Pons (tissue), 1 donor: ENCODE measurements at places on chromosomes 4 and X.

GRCh38 chr4:7772711-7773385 lies 166.8 kb downstream of the AFAP1 start:
- DNase-seq = no peak

- no peak for DNase-seq
Observed at GRCh38 chrX:112614640-112615039, 65.1 kb downstream of the LHFPL1 start.

GRCh38 chr4:122783301-122784215 lies 43.1 kb upstream of the FGF2 start:
- DNase-seq = no peak

GRCh38 chr4:129218897-129219296 lies 122.9 kb downstream of the C4orf33 start:
- DNase-seq = no peak

DNA sequence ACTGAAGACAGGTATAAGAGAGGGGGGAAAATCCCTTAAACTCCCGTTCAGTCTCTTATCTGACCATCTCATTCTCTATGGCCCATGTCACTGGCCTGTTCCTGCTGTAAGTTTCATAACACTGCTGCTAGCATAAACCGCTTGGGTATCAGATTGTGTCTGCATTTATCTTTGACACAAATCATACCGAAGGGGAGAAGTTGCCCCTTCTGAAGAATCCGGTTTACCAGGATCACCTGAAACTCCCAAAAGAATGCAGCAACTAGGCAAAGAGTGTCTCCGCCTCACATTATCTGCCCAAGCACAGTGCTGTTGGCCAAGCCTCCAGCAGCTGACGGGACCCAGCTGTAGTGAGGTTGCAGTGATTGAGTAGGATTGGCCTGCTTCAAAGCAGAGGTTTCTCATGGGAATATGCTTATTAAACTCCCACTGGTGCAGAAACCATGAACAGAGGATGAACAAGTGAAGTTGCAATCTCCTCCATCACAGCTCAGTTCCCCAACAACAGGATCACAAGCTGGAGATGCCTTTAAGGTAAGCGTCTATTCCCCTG lies 71.3 kb upstream of the PUDP start:
- DNase-seq = no peak

GRCh38 chr4:10007793-10008608 lies 13.3 kb downstream of the SLC2A9 start:
- DNase-seq = no peak

DNA sequence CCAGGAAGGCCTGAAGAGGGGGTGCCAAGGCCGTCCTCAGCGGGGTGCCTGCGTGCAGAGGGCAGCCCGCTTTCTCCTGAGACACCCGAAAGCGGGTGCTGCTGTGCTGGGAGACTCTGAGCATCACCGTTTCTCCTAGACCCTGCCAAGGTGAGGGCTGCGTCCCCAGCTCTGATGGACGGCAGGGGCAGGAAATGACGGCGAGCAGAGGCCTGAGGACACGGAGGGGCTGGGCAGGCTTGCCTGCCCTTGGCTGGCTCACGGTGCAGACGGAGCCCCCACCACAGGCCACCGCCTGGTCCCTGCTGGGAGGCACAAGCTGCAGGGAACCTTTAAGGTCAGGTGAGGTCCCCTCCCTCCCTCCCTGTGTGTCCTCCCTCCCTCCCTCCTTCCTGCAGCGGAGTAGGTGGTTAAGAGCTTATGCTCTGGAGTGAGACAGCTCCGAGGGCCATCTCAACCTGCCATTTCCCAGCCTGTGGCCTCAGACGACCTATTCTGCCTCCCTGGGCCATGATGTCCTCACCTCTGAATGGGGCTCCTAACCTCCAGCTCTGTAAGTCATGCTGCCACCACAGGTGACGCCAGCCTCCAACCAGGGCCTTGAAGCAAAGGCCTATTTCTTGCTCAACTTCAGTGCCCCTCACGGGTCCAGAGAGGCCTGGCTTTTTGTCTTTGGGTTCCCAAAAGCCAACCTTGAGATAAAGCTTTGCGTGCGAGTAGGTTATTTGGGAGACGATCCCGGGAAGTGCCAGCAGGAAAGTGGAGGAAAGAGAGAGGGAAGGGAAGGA lies 54.2 kb upstream of the GRPEL1 start:
- DNase-seq = no peak

DNA sequence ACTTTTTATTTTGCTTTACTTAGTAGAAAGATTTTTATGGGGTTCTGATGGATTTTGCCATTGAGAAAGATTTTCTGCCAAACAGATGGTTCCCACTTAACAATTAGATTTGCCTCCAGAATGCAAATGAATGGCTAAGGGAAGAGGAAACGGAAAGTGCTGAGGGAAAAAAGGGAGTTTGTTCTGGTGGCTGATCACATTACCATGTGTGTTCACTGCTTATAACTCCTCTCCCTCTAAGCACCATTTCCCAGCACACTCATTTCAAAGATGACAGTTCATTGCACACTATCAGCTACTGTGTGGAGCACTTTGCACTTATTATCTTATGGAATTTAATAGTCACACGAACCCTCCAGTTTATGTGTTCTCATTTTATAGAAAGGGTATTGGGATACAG lies 68.0 kb upstream of the GRID2 start:
- peak; percentile 10 for DNase-seq

GRCh38 chr4:47106561-47106960 lies 75.2 kb downstream of the GABRB1 start:
- no peak for DNase-seq

DNA sequence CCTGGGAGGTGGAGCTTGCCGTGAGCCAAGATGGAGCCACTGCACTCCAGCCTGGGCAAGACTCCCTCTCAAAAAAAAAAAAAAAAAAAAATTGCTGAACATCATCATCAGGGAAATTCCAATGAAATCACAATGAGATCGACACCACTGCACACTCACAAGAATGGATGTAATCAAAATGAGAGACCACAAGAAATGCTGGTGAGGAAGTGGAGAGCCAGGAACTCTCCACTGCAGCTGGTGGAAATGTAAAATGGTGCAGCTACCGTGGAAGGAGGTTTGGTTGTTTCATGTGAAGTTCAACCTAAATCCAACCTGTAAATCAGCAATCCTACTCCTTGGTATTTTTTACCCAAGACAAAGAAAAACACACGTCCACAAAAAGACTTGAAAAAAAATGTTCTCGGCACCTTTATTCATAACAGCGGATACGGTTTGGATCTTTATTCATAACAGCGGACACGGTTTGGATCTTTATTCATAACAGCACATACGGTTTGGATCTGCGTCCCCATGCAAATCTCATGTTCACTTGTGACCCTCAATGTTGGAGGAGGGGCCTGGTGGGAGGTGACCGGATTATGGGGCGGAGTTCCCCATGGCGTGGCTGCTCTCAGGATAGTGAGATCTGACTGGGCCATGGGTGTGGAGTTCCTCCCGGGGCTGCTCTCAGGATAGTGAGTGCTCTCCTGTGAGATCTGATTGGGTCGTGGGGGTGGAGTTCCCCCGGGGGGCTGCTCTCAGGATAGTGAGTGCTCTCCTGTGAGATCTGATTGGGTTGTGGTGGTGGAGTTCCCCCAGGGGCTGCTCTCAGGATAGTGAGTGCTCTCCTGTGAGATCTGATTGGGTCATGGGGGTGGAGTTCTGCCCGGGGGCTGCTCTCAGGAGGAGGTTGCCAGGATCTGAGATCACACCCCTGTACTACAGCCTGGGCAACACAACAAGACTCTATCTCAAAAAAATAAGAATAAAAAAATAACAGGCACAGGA lies 7.7 kb downstream of the GAK start:
- DNase-seq = no peak

- no peak for DNase-seq
Observed at GRCh38 chr4:83851261-83852084, 315.6 kb downstream of the GPAT3 start.

- DNase-seq = no peak
Observed at GRCh38 chrX:134694333-134695322, 36.4 kb upstream of the PLAC1 start.

DNA sequence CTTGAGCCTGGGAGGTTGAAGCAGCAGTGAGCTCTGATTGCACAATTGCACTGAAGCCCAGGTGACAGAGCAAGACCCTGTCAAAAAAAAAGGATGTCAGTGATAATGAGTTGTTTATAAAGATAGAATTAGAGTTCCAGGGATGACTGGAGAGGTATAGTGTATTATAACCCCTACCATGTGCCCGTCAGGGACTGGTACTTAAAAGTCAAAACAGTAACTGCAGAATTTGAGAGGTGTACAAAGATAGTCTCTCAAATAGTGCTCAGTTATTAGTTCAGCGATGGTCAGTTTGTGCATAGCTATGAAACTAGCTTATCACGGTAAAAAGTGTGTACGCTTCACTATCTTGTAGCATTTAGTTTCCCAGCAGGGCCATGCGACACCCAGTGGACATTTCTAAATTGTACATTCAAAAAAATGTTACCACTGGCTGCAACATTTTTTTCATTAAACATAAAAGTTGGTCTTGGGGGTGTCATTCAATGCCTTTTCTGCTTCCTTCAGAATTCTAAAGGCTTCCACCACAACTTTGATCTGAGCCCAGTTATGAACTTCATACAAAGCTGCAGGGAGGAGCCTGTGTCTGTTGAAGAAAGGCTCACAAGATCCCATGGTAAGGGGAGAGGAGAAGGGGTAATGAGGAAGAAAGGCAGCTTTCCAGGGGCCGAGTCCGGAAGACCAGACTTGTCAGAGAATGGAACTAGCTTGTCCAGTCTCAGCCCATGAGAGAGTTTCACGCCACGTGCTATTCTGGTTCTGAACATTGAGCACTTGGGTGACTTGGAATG lies 9.2 kb upstream of the GYG2 start:
- no peak for DNase-seq

DNA sequence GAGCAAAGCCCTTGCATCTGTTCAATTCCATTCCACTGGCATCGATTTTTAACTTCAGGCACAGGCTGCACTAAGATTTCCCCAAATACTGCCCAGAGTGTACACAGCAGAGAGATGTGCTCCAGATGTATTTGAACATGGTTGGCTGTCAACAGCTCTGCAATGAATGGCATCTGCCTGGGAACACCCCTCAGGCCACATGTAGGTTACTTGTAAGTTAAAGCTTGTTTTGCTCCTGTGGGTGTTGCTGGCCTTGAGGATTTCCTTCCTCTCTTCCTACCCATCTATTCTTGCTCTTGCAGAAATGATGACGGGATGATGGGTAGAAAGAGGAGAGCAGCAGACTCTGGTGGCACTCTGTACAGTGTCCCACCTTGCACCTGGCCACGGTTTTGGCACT lies 69.3 kb upstream of the HELT start:
- DNase-seq = no peak

- DNase-seq = no peak
Observed at GRCh38 chr4:90960840-90961239, 833.6 kb downstream of the CCSER1 start.

DNA sequence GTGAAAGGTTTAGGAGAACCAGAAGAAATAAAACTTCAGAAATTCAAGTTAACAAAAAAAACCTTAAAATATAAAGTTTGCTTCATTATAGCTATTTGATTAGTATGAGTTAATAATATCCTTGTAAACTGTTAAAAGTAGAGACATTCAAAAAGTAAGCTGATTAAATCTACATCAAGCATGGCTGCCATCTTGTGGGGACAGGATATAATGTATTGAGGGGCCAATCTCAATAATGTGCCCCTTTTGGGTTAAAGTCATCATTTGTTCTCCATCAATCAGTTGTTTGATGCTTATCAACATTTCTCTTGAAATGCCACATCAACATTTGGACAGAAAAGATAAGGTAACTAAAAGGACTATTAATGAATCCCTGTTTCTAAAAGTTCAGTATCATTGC lies 4.6 kb upstream of the GRID2 start:
- peak; percentile 46 for DNase-seq

GRCh38 chrX:55715847-55716246 lies 1.7 kb upstream of the RRAGB start:
- DNase-seq = no peak

- no peak for DNase-seq
Observed at GRCh38 chr4:56790691-56791091, 30.8 kb downstream of the SPINK2 start.

GRCh38 chrX:104745152-104745551 lies 179.2 kb downstream of the IL1RAPL2 start:
- DNase-seq = no peak

DNA sequence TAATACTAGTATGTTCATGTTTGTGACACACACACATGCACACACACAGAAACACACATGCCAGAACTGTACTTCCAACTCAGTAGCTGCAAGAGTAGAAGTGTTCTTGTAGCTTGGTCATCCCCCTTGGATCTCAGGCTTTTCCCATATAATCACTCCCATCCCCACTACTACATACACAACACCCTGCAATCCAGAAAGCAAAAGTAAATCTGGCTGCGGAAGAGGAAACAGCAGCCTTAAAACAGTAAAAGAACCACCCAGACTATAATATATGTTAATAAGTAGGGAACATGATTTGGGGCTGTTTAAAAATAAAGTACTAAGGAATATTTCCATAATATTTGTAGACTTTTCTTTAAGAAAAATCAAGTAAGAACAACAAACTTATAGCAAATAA lies 103.2 kb downstream of the AMMECR1 start:
- DNase-seq = no peak

DNA sequence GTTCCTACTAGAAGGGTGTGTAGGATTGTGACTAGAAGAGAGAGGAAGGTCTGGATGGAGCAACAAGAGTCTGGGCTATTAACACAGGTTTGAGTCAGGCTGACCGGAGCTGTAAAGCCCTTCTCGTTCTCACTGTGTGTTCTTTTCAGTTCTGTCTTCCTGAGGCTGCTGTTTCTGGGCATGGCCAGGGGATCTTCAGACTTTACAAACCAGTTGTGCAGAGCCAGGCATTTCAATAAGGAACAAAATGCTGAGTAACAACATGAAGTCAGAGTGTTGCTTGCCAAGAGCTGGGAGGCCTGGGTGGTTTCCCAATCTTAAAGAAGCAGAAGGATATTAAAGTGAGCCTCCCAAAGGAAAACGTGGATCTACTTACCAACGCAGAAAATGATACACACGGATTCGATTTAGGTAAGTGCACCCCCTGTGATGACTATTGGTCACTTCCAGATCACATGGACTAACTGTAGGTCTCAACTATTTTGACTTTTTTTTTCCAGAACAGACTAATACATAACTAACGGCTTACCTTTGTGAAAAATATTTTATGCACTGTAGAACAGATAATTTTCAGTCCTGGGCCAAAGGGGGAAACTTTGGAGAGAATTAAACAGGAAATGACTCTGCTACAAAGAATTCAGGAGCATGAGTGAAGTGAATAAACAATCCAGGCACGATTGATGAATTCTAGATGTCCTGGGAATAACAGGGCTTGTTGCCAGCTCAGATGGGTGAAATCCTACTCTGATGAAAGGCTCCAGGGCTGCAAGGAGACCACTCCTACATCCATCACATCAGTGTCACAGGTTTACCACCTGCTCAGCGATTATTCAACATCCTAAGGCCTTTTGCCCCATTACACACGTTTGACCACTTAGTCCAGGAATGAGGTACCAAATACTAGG lies 94.5 kb downstream of the ANXA3 start:
- DNase-seq = peak; percentile 88

- DNase-seq = no peak
Observed at GRCh38 chrX:20378233-20378920, 111.7 kb upstream of the RPS6KA3 start.

- peak; percentile 77 for DNase-seq
Observed at GRCh38 chr4:38902695-38903094, 35.1 kb downstream of the FAM114A1 start.

GRCh38 chr4:100754751-100755150 lies 236.9 kb upstream of the EMCN start:
- DNase-seq = no peak

GRCh38 chr4:62377700-62378099 lies 1177.6 kb downstream of the ADGRL3 start:
- no peak for DNase-seq
